NCI-H1105 (cell line): ENCODE measurements at places on chromosomes 6 and 20.

- DNase-seq = no peak
These were observed 88.1 kb downstream of the RSPH3 start for GRCh38 chr6:158911746-158912480.

GRCh38 chr20:38774167-38774566 is 25.9 kb downstream of the ACTR5 start:
- no peak for DNase-seq

DNA sequence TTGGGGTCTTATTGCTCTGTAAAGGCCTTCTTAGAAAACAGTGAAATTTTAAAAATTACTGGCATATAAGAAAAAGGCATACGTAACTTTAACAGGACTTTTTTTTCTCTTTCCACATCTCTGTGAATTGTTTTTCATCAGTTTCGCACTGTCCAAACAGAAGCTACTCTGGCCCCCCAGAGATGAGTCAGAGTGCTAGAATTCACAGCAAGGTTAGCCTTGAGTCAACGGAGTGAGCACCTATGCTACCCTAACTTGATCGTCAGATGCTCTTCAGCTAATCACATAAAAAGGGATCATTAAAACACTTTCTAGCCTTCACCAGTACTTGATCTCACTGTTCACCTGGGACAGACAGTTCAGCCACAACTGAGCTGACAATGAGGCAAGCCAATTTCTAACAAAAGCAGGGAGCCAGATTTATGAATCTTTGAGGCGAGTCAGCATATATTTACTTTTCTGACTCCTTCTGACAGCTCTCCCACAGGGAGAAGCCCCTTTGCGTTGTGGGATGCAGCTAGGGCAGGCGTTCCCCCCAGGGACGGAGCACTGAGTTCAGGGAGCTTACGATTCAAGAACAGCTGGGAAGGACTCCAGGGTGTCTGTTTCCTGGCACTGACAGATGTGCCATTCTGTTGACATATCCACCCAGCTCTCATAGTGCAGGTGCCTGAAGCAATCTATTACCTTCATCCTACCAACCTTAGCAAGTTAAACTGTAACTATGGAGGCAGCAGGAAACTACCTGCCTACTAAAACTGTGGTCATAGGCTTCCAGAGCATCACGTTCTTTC is 46.4 kb upstream of the SPDEF start:
- peak; percentile 10 for DNase-seq

- DNase-seq = no peak
These were observed 262.7 kb upstream of the BMP2 start for GRCh38 chr20:6504826-6505225.

DNA sequence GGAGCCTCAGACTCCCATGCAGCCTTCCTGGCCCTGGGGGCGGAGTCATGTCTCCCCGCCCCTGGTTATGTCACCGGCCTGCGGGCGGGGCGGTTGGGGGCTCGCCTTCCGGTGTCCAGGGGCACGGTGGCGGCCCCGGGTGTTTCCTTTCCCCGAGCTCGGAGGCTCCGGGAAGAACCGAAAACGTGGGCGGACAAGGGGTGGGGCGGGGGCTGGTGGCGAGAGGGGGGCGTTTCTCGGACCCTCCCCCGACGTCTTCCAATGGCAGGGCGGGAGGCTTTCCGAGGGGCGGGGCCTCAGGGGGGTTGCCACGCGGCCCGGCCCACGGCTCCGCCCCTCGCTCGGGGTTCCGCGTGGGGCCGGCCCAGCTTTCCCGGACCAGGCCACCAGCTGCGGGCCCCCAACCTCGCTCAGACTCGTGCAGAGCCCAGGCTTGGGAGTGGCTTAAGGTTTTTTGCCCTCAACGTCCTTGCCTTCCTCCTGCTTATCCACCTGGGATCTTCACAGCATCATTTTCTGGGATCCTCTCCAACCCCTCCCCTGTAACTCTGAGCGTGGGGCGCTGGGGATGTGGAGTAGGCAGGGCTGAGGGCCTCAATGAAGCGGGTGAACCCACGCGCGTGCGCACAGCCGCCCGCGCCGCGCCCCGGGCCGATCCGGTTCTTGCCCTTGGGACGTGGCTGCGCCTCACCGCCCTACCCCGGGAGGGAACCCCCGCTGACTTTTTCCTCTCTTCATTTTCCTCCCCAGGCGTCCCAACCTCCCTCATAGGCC is 2.1 kb upstream of the NRN1 start:
- peak; percentile 92 for DNase-seq

- peak; percentile 83 for DNase-seq
These were observed 36.1 kb downstream of the GMDS start for GRCh38 chr6:2209226-2209809.

DNA sequence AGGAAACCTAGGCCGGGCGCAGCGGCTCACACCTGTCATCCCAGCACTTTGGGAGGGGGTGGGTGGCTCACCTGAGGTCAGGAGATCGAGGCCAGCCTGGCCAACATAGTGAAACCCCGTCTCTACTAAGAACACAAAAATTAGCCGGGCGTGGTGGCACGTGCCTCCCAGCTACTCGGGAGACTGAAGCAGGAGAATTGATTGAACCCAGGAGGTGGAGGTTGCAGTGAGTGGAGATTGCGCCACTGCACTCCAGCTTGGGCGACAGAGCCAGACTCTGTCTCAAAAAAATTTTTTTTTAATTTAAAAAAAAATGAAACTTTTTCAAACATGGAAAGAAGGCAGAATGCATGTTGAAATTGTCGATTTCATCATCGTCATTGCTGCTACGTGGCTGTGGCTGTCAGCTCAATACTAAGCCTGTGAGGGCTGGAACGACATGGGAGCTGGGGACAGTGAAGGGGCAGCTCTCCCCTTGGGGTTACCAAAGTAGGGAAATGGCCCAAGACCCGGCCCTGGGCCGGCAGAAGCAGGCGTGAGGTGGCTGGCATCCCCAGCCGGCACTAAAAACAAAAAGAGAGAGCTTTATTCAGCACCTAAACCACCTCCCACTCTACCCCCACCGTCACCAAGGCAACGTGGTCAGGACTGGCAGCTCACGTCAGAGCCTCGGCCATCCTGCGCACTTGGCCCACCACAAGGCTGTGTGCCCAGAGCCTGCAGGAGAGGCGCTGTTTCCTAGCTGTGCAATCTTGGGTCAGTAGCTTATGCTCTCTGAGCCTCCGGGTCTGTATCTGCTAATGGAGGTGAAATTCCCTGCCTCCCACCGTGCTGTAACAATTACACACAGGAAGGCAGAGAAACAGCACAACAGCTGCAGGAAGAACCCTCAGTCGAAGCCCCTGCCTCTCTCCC is 30.8 kb downstream of the AGPAT4 start:
- DNase-seq = no peak

- no peak for DNase-seq
These were observed 31.9 kb downstream of the STK35 start for GRCh38 chr20:2133318-2134183.

GRCh38 chr20:13648291-13649228 is 9.8 kb upstream of the TASP1 start:
- DNase-seq = no peak

DNA sequence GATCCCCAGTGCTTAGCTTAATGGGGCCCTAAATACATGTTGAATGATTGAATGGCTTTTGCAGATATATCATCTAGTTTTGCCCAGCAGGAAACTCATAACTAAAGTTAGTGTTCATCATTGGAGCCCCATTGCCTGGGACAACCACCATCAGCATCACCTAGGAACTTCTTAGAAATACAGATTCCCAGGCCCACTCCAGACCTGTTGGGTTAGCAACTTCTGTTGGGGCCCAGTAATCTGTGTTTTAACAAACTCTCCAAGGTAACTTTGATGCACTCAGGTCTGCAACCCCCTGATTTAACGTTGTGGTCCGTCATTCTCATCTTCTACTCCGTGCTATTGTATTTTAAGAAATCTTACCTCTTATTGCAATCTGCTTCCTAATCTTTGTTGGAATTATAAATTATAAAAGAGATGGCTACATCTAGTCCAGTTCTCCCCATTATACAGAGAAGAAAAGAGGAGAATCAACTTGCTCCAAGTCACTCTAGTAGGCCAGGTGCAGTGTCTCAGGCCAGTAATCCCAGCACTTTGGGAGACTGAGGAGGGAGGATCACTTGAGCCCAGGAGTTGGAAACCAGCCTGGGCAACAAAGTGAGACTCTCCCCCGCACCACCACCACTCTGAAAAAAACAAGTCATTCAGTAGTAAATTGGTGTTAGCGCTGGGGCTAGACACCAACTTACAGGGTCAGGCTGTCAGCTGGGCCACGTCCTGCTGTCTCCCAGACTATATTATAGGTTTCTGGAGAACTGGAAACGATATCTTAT is 13.7 kb downstream of the FOXP4 start:
- no peak for DNase-seq

DNA sequence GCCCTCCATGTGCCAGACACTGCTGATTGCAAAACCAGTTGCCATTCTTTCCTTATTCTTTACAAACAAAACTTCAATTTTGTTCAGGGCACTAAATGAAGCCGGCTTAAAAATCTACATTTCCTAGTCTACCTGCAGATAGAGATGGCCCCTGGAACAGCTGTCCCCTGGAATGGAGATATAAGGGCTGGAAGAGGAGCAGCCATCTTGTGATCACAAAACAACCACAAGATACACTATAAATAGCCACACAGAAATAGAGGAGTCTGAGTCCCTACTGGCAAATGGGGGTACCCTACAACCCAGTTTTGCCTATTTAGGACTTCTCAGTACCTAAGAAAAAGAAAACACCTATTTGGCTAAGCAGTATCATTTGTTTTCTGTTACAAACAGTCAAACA is 115.9 kb upstream of the BEND6 start:
- DNase-seq = no peak

GRCh38 chr20:63915471-63915870 is 20.5 kb downstream of the DNAJC5 start:
- no peak for DNase-seq

GRCh38 chr20:57135875-57136274 is 130.6 kb downstream of the BMP7 start:
- no peak for DNase-seq

DNA sequence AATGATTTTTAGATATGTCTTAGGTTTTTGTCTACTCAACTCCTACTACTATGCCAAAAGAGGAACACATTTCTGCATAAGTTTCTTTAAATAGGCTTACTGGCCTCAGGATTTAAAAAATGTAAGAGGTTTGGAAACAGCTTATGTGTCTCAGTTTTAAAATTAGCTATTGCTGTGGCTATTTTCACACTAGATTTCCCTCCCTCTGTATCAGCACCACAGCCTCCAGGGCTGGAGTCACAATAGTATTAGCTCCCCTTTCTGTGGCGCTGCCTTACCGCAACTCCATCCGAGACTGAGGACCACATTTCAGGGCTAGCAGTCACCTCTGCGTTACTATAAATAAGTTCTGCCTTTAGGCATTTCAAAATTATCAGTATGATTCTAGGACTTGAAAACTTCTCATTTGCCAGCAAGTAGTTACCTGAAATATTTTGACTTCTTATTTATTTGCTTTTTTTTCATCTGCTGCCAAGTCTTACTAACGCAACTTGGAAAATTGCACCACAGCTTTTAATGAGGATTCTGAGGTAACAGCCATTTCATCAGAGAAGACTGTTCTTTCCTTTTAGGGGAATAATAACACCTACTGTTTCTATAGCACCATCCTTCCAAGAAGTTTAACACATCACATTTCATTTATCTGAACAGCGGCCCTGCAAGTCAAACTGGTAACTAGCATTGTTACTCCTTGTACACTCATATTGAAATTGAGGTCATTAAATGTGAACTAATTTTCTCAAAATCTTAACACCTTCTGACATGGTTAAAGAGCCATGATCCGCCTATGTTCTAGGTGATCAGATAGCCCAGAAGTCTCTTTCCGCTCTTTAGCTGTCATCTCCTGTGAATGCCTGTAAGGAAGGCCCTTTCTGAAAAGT is 105.9 kb downstream of the GJA10 start:
- DNase-seq = no peak
